ENCODE measurements at places on chromosomes 11 and 22. TPM values are rescaled to one million over a fixed set of nuclear protein-coding genes. Genes with fewer than 3 reads are reported as not detected.

DNA sequence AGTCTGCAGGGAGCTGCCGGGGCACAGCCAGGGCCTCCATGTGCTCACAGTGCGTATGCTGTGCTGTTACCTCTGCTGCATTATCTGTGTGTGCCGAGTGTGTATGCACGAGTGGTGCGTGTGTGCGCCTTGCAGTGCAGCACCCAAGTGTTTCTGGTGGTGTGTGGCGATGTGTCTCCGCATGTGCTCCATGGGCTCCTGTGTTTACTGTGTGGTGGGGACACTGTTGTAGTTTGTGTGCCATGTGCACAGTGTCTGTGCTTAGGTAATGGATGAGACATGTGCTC, 31.4 kb downstream of the KCNC1 start:
- no peaks in the 10 kb centered on the region for H3K4me1 ChIP-seq
- no peak overlapping the region for H3K27ac ChIP-seq
- H3K4me3 ChIP-seq: no peak overlapping the region
- no peaks in the 10 kb centered on the region for H3K27me3 ChIP-seq

DNA sequence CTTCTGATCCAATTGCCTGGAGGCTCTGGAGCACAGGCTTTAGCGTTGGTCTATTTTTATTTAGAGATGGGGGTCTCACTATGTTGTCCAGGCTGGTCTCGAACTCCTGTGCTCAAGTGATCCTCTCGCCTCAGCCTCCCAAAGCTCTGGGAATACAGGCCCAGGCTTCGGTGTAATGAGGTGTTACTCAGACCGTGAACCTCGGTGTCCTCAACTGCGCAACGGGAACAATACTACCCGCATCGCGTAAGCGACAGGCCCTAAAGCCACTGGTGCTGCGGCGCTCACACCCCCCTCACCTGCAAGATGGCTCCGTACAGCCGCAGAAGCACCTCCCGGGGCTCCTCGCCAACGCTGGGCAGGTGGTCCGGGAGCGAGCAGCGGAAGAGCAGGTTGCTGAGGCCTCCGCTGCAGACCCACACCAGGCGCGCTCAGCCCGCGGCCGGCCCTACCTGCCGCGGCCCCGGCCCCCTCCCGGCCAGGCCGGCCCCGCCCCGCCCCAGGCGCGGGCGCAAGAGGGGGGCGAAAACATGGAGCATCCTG, 628 bp downstream of the CHKB start:
- peak overlapping the region; percentile 73 for H3K4me3 ChIP-seq
- H3K27me3 ChIP-seq: no peaks in the 10 kb centered on the region
- H3K4me1 ChIP-seq: no peaks in the 10 kb centered on the region
- H3K27ac ChIP-seq: peak overlapping the region; percentile 68

- no peaks in the 10 kb centered on the region for H3K36me3 ChIP-seq
- H3K27me3 ChIP-seq: no peaks in the 10 kb centered on the region
- H3K4me3 ChIP-seq: no peak overlapping the region
Measured at GRCh38 chr22:31739795-31740201, 10.1 kb downstream of the PRR14L start.

Gene SLC22A25
- total RNA-seq: not detected

Gene ENTHD1
- total RNA-seq: 0.12 TPM

Gene JAML
- 8.0 TPM for total RNA-seq
